Hematopoietic multipotent progenitor cell treated with erythropoietin and hydrocortisone succinate and interleukin-3 and kit ligand, for 6 days (in vitro differentiated cells): ENCODE measurements at places on chromosomes 12 and 14.
A peak's percentile ranks its signal among the peaks of the same experiment; 100 is the strongest.

DNA sequence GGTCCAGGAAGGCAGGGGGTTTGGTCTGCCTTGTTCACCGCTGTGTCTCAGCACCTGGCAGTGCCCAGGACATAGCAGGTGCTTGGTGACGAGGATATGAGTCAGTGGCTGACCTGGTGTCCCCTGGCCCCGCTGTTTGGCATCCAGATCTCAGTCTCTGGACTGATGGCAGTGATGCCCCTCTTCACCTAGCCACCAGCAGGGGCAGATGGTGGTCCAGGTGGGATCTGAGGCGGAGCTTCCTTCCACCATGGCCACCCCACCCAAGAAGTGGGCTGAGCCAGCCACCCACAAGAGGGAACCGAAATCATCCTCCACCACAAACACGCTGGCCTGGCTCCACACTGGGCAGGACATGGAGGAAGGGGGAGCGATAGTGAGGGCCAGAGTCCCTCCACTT, 16.1 kb upstream of the SH2B3 start:
- no peak for DNase-seq

- DNase-seq = no peak
Observed at GRCh38 chr12:32605326-32606095, 73.6 kb upstream of the DNM1L start.

GRCh38 chr12:49553512-49554088, 14.3 kb downstream of the MCRS1 start:
- DNase-seq = peak; percentile 78

DNA sequence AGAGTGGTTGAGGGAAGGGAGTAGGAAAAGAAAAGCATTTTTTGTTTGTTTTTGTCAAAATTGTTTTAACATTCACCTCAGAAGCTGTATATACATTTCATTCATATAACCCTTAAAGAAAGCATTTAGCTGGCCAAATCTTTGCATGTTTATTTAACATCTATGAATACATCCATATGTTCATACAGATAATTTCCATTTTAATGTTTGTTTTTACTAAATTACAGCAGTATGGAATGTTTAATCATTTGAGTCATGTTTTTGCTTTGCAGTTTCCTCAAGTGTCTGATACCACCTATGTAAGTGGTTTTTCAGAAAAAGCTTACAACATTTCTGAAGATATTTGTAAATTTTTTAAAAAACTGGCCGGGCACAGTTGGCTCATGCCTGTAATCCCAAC, 84.3 kb upstream of the ATF1 start:
- no peak for DNase-seq

DNA sequence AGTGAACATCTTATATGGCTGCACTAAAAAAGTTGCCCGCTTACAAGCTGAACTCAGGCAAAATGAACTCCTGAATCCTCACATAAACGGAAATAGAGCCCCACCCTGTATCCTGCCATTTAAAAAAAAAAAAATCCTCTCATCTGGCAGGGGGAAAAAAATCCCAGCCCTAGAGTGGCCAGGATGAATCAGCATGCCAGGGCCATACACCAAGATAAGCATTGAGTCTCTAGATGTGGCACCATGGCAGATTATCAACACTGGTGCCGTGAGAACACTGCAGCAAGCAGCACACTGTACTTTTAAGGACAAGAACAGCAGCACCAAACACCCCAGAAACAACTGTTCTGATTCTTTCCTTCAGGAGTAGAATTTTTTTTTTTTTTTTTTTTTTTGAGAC, 65.5 kb downstream of the RASSF3 start:
- peak; percentile 80 for DNase-seq

- peak; percentile 15 for DNase-seq
Observed at GRCh38 chr12:3523058-3523457, 32.1 kb downstream of the PRMT8 start.

GRCh38 chr14:89576960-89577359, 159.9 kb upstream of the FOXN3 start:
- DNase-seq = peak; percentile 78

DNA sequence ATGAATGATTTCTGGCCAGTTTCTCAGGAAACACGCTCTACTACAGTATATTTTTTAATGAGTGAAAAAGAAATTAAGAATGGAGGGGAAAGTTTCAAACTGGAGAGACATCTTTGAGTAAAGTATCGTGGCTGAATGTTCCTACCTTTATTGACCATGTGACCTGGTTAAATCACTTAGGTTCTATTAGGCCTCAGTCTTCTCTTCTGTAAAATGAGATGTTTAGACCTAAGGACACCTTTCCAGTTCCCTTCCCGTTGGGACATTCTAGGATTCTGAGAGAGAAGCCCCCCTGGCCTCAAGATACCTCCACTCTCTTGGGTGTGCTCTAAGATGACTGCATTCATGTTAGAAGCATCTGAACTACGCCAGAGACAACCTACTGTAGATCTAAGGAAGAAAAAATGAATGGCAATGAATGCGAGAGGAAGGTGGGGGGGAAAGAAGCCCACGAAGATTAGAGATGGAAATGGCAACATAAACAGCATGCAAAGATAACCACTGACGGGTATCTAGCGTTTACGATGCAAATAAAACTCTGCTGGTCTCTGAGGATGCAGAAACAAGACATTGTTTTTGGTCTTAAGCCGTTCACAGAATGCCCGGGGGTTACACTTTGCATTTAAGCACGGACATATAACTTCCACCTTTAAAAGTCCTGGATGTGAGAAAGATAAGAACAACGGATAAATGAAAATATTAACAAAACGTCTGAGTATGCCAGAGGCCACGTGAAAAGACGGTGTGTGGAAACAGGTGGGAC, 599 bp upstream of the CPSF6 start:
- DNase-seq = peak; percentile 29

GRCh38 chr14:95499354-95499750, 17.1 kb downstream of the SYNE3 start:
- DNase-seq = peak; percentile 74

DNA sequence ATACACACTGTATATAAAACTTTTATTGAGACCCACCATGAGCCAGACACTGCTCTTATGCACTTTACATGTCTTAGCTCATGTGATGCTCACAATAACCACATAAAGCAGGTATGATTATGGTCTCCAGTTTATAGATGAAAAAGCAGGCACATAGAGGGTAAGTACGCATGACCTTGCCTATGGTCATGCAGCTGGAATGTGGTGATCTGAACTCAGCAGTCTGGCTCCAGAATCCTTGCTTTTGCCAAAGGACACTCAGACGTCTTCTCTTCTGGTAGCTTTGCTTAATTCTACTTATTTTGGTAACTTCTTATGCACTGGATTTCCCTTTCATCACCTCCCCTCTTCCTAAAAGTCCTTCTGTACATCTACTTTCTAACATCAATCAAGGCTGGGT, 103.3 kb upstream of the CRY1 start:
- no peak for DNase-seq
